ENCODE measurements at places on chromosomes 13 and 19.

DNA sequence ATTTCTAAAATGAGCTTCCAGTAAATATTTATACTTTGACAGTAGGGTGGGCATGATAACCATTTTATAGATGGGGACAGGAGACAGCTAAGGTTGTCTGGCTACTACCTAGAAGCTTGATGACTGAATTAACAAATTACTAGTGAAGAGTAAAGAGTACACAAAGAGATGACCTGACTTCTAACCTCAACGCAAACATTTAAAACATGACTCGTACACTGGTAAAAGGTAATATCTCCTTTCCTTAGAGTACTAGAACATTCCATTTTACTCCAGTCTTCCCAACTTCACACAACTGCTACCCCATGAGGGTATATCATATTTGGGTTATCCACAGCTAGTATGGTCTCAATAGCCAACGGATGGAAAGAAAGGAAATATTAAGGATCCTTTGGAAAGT, 258.9 kb downstream of the FOXO1 start:
- no peak for DNase-seq

DNA sequence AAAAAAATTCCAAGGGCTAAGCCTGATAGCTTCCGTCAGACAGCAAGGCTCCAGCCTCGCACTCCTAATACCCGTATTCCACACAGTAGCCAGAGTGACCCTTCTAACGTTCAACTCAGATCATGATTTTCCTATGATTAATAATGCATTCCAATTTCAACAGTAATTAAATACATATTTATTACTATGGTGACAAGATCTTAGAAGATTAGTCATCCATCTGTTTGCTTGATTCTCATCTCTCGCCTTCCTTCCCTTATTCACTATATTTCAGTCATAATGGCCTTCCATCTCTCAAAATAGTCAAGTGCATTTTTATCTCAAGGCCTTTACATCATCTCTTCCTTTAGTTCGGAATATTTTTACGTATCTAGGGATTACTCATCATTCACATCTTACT, 621.2 kb upstream of the SPRY2 start:
- no peak for DNase-seq

GRCh38 chr13:92101801-92102200, 703.4 kb downstream of the GPC5 start:
- no peak for DNase-seq

DNA sequence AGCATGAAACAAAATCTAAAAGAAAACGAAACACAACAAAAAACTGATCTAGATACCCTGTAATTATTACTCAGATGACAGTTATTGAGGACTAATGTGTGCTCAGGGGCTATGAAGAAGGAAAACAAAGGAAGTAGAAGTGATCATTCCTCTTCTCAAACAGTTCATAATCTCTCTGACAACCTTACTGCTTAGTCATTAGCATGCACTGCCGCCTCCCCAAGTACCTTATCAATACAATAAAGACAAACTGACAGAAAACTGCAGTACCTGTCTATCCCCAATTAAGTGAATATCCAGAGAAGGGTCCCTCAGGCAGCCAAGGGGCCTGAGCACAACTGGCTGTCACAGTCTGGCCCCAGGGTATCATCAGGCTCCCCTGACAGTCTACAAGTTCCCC, 22.0 kb upstream of the POU4F1 start:
- DNase-seq, result no peak

DNA sequence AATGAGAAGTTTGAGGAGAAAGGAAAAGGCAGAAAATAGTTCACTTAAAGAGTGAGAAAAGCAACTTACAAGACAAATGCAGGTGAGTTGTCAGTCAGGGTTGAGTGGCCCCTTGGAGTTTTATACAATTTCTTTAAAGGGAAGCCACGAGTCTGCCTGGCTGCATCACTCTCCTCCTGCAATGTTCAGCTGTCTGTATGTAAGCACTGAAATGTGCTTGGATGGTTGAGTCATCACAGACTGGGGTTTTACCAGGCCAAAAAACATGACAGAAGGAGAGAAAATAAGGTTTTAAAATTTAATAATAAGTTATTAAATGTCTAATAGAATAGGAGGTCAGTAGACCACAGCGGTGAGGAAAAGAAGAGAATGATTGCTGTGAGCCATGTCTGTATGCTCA, 51.0 kb upstream of the FGF14 start:
- no peak for DNase-seq

- DNase-seq, result no peak
Measured at GRCh38 chr13:91406619-91407018, 8.2 kb downstream of the GPC5 start.

GRCh38 chr19:53809518-53810186, 14.5 kb downstream of the NLRP12 start:
- no peak for DNase-seq

DNA sequence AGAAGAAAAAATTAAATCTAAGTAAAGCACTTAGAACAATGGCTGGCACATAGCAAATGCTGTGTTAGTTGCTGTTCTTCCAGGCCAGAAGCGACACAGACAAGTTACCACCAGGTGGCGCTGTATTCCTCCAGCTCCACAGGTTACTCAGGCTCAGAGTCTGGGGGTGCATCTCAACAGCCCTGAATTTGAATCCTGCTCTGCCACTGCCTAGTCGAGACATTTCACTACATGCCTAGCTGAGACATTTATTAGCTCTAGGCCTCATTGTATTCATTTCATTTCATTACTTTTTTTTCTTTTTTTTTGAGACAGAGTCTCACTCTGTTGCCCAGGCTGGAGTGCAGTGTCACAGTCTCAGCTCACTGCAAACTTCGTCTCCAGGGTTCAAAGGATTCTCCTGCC, 16.4 kb upstream of the CYP2B6 start:
- peak; percentile 4 for DNase-seq

GRCh38 chr13:26590379-26590778, 32.9 kb downstream of the WASF3 start:
- DNase-seq, result no peak

DNA sequence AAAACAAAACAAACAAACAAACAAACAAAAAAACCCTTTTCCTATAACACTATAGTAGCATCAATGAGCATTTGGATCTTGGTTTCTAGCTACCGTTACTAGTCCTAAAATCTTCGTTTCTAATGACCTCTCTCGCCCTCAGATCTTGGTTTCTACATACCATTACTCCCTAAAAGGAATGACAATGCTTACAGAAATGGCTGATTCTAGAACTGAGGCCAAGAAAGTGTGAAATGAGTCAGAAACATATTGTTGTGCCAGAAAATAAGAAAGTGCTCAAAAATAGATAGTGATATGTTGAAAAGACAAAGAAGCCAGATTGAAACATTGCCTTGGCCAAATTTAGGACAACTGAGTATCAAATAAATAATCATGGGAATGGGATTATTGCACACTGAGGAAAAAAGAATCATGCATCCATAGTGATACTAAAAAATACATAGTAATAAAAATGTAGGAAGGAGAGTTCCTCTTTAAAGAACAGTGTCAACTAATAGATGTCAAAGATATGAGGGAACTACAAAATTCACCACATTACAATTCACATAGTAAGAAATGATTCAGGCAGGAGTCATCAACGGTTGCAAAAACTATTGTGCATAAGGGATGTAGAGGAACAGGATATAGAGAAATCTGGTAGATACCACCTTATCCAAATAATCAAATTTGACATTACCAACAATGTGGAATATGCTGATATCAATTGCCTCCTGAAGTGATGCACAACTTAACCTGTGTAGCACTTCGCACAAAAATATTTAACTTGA, 386.6 kb downstream of the DIAPH3 start:
- no peak for DNase-seq

DNA sequence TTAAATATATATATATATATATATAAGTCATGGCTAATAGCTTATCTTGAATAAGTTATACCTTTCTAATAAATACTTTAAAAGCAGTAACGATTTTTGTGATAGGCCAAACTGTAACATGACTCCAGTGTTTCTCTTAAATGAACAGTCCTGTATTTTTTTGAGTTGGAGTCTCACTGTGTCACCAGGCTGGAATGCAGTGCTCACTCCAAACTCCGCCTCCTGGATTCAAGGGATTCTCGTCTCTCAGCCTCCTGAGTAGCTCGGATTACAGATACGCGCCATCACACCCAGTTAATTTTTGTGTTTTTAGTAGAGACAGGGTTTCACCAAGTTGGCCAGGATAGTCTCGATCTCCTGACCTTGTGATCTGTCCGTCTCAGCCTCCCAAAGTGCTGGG, 814.2 kb upstream of the SLITRK5 start:
- DNase-seq, result no peak

- no peak for DNase-seq
Measured at GRCh38 chr13:62251734-62252133, 836.1 kb upstream of the PCDH20 start.

- no peak for DNase-seq
Measured at GRCh38 chr19:48926909-48927308, 6.6 kb upstream of the DHDH start.

GRCh38 chr13:32883474-32883873, 132.7 kb upstream of the KL start:
- no peak for DNase-seq

GRCh38 chr19:10206226-10206885, 11.6 kb upstream of the DNMT1 start:
- no peak for DNase-seq

DNA sequence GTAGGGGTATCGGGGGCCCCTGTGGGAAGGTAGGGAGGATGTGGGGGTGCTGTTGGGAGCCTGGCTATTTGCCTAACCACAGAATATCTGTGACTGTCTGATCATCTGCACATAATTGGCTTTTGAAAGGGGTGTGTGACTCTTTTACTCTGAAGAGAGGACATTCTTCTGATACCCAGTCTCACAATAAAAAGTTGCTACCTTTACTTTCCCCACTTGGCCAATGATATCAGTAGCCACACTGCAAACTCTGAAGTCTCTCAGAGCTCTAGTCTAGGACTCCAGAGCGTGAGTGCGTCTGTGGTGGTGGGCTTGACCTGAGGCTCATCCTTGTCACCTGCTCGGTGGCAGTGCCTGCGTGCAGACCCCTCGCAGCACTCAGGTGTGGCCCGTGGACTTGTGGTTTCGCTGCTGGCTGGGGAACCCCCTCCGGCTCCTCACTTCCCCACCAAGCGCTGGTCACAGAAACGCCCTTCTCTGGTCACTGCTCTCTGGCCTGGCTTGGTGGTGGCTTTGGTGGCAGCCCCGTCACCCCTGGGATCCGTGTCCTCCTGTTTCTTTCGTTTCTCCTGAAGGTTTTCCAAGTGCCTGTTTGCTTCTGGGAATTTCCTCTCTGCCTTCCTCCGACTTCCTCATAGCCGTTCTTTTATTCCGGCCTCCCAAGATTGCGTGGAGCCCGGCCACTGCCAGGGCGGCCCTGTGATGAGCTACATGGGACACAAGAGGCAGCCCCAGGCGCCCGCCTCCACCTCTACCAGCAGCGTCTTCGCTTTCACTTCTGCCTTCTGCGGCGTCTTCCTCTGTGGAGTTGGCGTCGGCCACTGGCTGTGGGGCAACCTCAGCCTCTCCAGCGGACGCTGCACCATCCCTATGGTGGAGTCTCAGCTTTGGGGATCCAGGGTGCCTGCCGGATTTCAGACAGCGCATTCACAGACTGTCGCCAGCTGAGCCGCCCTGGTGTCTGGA, 78.0 kb downstream of the ATP11A start:
- DNase-seq, result no peak

- no peak for DNase-seq
Measured at GRCh38 chr13:94145966-94146365, 333.5 kb downstream of the DCT start.

DNA sequence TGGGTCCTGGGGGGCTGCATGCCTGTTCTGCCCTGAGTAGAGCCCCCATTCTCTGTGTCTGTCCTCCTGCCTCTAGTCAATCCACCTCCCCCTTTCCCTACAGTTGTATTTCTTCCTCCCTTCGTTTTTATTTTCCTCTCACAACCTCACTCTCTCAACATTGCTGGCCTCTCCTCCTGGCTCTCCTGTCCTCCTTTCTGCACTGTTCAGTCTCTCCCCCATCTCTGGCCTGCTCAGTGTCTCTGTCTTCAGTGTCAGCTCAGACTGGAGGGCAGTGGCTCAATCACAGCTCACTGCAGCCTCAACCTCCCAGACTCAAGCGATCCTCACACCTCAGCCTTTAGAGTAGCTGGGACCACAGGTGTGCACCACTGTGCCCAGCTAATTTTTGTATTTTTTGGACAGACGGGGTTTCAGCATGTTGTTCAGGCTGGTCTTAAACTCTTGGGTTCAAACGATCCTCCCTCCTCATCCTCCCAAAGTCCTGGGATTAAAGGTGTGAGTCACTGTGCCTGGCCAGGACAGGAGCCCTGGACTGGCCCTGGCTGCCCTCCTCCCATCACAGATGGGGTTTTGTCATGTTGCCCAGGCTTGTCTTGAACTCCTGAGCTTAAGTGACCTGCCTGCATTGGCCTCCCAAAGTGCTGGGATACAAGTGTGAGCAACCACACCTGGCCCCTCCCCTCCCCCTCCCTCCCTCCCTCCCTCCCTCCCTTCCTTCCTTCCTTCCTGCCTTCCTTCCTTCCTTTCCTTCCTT, 32.0 kb upstream of the IGFL1 start:
- DNase-seq, result no peak

DNA sequence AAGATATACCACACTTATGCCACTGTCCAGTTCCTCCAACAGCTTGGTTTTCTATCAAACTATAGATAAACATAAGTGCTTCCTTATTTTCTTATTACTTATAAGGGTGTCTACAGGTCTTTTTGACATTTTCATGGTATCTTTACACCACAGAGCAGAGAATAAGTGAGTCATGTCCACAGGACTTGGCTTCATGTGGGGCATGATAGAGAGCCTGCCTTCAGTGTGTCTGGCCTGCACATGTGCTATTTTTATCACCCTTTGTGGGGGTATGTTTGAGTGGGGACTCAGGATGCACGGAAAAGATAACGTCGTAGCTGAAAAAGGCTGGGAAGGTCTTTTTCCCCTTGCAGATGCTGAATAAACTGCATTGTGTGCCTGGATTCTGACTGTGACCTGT, 8.1 kb upstream of the STOML3 start:
- no peak for DNase-seq

DNA sequence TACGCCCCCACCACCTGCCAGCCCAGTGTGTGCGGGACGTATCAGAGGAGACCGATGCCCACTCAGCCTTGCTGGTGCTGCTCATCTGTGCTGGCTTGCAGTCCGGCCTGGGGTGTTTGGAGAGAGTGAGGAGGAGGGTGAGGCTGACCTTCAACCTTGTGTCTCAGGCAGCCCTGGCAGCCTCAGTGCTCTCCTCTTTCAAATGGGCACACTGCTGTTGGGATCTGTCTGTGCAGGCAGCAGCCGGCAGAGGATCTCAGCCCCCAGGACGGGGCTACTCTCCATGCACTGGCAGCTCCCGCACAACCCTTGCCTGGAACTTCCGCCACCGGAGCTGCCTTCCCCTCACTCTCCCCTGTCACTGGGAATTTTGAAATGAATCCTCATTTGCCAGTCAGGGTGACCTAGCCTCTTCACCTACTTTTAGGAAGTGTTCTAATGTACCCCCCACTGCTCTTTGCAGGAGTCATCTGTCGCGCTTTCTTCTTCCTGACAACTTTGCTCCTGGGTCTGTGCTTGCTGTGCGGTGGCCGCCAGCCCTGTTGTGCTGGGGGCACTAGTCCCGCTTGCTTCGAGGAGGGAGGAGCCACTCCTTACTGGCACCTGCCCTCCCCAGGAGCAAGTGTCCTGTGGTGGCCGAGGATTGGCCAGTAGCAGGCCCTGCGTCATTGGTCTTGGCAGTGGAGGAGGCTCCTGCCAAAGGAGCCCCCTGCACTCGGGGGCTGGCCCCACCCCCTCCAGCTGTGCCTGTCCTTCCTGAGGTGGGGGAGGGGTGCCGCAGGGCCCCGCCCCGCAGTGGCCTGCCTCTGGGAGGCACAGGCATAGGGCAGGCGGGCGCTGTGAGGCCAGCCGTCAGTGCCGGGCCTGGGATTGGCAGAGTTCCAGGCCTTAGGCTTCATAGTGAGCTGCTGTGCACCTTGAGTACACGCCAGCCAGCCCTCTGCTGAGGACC, 53.4 kb downstream of the TSSK6 start:
- peak; percentile 81 for DNase-seq

- no peak for DNase-seq
Measured at GRCh38 chr13:113598081-113598410, 13.5 kb downstream of the TFDP1 start.
